ENCODE measurements at places on chromosomes 2 and 18. TPM values are rescaled to one million over a fixed set of nuclear protein-coding genes. Genes with fewer than 3 reads are reported as not detected.

GRCh38 chr2:175805442-175806124 lies 196.5 kb downstream of the LNPK start:
- no peak for DNase-seq

Gene GALR1
- total RNA-seq = not detected

GRCh38 chr18:48064978-48065600 lies 134.6 kb upstream of the SMAD2 start:
- no peak for DNase-seq

- no peak for DNase-seq
These were observed 1624.9 kb upstream of the CELF4 start for GRCh38 chr18:39190508-39190907.

Gene SCN9A
- total RNA-seq = 1.3 TPM

Gene SULT1C2
- 0.55 TPM for total RNA-seq

DNA sequence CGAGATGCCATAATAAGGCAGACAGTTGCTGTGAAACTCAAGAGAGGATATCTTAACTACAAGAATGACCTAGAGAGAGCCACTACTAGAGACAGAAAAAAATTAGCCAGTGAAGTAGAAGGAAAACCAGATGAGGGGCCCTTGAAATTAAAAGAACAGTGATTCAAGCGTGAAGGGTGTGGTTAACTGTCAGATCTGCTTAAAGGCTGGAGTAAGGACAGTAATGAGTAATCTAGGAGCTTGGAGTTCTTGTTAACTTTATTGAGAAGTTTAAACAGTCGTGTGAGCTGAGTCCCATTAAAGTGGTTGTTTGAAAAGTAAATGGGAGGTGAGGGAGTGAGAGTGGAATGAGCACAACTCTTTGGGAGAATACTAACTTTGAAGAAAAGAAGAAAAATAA lies 21.3 kb downstream of the PIGN start:
- no peak for DNase-seq

DNA sequence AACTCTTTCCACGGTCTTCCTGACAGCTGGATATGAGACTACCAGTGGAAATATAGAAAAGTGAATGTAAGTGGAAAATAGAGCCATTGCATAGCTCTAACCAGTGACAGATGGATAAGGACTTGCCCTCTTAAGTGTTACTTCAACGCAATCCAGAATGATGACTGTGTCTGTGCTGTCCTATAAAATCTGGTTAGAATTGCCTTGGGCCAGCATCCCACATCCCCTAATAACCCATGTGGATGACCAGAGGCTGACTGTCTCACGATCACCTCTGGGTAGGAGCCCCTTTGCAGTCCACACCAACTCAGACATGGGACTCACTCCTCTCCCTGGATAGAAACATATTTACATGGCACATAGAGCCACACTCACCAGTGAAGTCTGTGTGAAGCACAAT lies 186.6 kb downstream of the C1D start:
- DNase-seq = no peak
